ENCODE measurements at places on chromosomes 6 and 20. TPM values are rescaled to one million over a fixed set of nuclear protein-coding genes. Genes with fewer than 3 reads are reported as not detected.

GRM1 gene
- total RNA-seq = 0.07 TPM

C20orf144 gene
- not detected for total RNA-seq

SNRPB2 gene
- 33.2 TPM for total RNA-seq

GTSF1L gene
- not detected for total RNA-seq

CLIC5 gene
- 1.5 TPM for total RNA-seq

GJA10 gene
- total RNA-seq = not detected

LINC00237 gene
- not detected for total RNA-seq

FAXC gene
- total RNA-seq = 2.8 TPM

ZNF165 gene
- total RNA-seq = 1.2 TPM

C4A gene
- 48.8 TPM for total RNA-seq

Data from uterus (tissue), 4 donors.